ENCODE measurements at places on chromosomes 2 and 18. TPM values are rescaled to one million over a fixed set of nuclear protein-coding genes. Genes with fewer than 3 reads are reported as not detected.
A peak's percentile ranks its signal among the peaks of the same experiment; 100 is the strongest.

The DNPEP gene
- total RNA-seq = 15.0 TPM

The DYNAP gene
- not detected for total RNA-seq

GRCh38 chr2:241316825-241317224, 1.1 kb downstream of the SEPTIN2 start:
- DNase-seq = no peak

- no peak for DNase-seq
These were observed 310.5 kb downstream of the MYCN start for GRCh38 chr2:16250886-16251285.

- no peak for DNase-seq
These were observed 237.8 kb downstream of the PLCL1 start for GRCh38 chr2:198042189-198042588.

GRCh38 chr2:2187196-2187595, 143.9 kb downstream of the MYT1L start:
- peak; percentile 45 for DNase-seq

DNA sequence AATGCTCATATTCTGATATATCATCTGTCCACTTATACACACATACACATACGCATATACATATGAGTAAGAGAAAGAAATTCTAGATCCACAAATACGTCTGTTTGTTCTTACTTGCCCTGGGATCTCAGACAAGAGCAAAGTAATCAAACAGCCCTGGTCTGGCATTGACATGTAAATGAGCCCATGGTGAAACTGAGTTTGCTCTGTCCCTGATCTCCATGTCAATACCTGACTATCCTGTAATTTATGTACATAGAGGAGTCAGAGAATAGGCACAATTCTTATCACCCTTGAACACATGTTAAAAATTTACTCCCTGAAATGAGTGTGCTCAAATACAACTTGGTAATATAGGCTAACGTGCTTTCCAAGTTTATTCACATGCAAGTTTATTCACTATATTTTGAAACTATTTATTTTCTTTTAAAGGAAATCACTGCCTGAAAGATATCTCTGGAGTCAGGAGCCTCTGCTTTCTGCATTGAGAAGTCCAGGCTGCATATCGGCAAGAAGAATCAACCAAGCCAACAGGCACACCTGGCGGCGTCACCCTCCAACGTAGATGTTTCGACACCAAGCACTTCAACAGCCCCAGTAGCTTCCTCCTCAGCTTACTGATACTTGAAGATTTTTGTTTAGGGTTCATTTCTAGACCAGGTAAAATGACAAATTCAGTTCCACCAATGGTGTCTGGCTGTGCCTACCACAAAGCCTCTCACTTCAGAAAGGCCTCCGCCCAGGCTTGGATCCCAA, 100.6 kb downstream of the CMPK2 start:
- no peak for DNase-seq

Data from cerebellum (tissue), 4 donors.